ENCODE measurements at places on chromosomes 12 and 14.

DNA sequence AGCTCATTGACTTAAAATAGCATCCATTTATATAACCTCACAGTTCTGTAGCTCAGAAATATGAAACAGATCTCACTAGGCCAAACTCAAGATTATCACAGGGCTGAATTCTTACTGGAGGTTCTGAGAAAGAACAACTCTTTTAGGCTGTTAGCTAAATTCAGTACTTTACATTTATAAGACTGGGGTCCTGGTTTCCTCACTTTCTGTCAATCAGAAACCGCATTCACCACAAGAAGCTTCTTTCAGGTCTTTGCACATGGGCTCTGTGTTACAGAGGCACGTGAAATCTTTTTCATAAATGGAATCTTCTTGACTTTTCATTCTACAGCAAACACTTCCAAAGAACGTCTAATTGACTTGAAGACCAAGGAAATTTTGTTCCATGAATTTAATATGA is 876.3 kb upstream of the FOXG1 start:
- DNase-seq: no peak

DNA sequence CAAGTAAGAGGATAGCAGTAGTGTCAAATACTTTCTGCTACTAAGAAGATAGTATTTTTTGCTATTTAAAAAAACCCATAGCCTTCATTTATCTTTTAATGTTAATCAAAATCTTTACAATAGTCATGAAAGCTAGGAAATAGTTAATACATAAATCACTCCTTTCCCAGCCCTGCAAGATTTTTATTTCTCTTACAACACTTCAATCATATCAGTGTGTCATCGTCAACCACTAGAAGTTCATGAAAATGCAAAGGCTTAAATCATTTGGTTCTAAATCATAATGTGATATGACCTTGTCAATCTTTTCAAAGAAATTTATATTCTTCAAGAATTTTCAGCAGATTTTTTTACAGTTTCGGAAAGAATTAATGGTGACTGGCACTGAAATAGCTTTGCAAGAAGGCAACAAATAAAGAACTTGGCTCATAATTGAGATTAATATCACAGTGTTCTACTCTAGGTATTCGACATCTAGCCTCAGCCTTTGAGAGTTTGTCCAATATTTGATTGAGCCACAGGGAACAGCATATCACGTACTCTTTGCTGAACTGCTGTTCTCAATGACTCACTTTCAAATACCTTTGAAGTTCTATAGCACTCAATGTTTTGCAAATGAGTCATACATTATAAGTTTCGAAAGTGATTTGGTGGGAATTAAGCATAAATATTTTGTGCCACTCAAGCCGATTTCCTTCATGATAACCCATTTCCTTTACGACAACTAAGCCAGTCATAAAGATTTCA is 384.0 kb upstream of the FOXG1 start:
- DNase-seq: no peak

DNA sequence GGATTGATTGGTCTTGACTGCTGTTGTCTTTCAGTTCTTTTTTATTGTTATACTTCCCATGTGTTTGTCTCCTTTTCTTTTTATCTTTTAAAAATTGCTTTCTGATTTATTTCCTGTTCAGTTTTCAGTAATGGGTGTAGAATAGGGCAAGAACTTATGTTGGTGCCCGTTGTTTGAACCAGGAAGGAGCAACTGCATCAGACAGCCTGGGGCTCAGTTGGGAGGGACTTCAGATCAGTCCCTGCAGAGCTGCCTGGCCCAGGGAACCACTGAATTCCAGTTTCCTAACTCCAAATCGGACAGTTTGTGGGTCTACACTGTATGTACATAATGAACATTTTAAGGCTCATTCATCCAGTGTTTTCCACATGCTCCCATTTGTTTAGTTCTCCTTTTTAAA is 64.9 kb downstream of the FBXO34 start:
- no peak for DNase-seq

- DNase-seq: no peak
Observed at GRCh38 chr12:2813214-2814185, 1.0 kb downstream of the ITFG2 start.

- no peak for DNase-seq
Observed at GRCh38 chr12:14416658-14417057, 51.2 kb downstream of the ATF7IP start.

- no peak for DNase-seq
Observed at GRCh38 chr12:105961821-105962671, 176.7 kb downstream of the NUAK1 start.

DNA sequence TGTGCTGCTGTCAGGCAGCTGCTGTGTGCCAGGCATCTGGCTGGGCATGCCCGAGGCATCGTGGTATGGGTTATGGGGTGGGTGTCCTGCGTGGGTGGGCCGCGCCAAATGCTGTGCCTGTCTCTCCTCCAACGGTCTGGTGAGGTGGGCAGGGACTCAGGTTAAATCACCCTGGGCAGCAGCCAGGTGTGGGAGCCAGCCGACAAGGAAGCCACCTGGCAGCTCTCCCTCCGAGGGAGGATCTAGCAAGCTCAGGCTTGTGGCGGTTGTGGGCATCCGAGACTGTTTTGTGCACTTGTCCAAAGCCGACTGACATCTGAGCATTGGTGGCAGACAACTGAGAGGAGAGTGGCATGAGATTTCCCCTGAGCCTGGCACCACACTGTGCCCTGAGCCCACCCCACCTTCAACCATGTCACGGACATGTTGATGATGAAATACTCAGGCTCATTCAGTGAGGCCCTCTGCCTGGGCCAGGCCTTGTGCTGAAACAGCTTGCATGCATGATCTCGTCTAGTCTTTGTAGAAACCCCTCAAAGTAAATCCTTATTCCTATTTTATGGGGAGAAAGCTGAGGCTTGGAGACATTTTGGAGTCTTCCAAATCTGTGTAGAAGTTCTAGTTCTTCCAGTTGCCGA is 181.8 kb upstream of the MYL2 start:
- DNase-seq: no peak

- DNase-seq: no peak
Observed at GRCh38 chr12:123478762-123479161, 20.8 kb downstream of the SNRNP35 start.

- no peak for DNase-seq
Observed at GRCh38 chr12:67772267-67773169, 124.0 kb downstream of the DYRK2 start.

DNA sequence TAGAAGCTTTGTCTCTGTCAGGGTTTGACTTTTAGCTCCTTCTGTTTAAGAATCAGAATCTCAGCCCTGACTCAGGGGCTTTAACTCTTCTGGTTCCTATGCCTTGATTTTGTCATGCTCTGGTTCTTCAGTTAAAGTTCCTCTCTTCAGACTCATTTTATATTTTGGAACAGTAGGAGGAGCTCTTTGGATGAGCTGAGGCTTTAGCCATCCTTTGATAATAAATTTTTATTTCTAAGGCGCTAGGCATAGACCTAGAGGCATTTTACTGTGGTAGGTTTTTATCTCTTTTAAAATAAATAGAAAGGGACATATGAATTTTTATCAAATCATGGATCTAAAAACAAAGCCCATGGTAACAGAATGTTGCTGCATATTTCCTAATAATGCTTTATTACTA is 51.7 kb downstream of the ATP23 start:
- DNase-seq: no peak
